ENCODE measurements at places on chromosomes 11 and 22. TPM values are rescaled to one million over a fixed set of nuclear protein-coding genes. Genes with fewer than 3 reads are reported as not detected.

Gene MPZL2
- 22.4 TPM for total RNA-seq

Gene DKK3
- 66.3 TPM for total RNA-seq

Gene FADS2
- total RNA-seq, result 402 TPM

Gene KRTAP5-8
- total RNA-seq, result 0.24 TPM

Gene C11orf65
- 0.42 TPM for total RNA-seq

Gene IGSF9B
- total RNA-seq, result 9.4 TPM

Gene SLC29A2
- total RNA-seq, result 35.6 TPM

Gene TREH
- not detected for total RNA-seq

Gene GSTT2B
- total RNA-seq, result 4.8 TPM

Gene XKR3
- not detected for total RNA-seq

All from progenitor cell of endocrine pancreas (in vitro differentiated cells).